ENCODE measurements at places on chromosomes 12 and 14.
A peak's percentile ranks its signal among the peaks of the same experiment; 100 is the strongest.

GRCh38 chr12:96219700-96220206 is 25.6 kb downstream of the ELK3 start:
- DNase-seq, result peak; percentile 62

- no peak for DNase-seq
Measured at GRCh38 chr12:27852742-27853141, 72.7 kb upstream of the MANSC4 start.

- no peak for DNase-seq
Measured at GRCh38 chr14:68362846-68363245, 430.0 kb downstream of the ZFP36L1 start.

GRCh38 chr12:53726946-53727309 is 324 bp downstream of the CALCOCO1 start:
- DNase-seq, result no peak

- DNase-seq, result no peak
Measured at GRCh38 chr12:94851396-94852028, 152.0 kb downstream of the NDUFA12 start.

GRCh38 chr12:33533527-33533926 is 93.9 kb upstream of the SYT10 start:
- DNase-seq, result no peak

DNA sequence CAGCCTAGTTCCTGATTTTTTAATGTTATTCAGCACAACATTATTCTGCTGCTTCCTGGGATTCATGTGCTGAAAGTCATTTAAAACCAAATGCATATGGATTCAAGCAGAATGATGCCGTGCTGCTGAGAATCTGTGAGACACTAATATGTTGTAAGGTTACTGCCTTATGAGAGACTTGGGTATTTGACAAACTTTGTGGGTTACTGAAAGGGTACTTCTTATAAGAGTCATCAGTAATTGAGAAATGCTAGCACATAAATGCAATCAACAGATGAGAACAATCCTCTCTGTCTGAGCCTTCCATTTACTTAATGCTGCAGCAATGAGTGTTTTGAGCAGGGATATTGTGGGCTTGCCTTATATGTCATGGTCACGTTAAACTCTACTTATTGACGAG is 175.7 kb downstream of the NPAS3 start:
- no peak for DNase-seq

GRCh38 chr14:68322940-68323620 is 469.8 kb downstream of the ZFP36L1 start:
- DNase-seq, result no peak

DNA sequence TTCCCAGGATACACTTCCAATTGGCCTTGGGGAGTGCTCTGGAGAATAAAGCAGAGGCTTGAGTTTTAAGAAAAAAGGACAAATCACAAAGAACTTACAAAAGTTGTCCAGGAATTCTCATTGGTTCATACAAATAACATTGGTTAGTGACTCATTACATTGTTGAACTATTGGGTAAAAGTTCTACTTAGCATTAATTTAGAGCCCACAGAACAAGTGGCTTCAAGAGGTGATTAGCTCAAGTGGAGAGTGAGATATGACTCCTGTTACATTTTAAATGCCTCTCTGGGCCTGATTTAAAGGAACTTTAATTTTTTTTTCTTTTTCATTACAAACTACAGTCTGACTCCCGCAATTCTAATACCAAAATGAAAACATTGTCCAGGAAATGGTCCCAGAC is 72.9 kb downstream of the ASCL4 start:
- no peak for DNase-seq

DNA sequence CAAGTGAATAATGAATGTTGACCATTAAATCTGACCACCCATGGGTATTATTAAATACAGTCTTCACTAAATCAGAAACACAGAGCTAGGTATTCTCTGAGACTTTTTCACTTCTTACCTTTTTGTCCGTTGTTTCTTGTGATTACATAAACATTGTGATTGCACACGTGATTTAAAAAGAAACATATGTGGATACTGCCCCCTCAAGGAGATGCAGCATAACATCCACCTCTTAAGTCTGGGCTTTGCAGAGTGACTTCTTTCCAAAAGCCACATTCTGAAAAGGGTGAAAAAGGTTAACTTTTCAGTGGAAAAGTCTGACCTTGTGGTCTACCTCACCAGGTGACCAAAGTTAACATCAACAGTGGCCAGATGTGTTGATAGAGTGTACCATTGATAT is 185.5 kb upstream of the FAR2 start:
- no peak for DNase-seq

DNA sequence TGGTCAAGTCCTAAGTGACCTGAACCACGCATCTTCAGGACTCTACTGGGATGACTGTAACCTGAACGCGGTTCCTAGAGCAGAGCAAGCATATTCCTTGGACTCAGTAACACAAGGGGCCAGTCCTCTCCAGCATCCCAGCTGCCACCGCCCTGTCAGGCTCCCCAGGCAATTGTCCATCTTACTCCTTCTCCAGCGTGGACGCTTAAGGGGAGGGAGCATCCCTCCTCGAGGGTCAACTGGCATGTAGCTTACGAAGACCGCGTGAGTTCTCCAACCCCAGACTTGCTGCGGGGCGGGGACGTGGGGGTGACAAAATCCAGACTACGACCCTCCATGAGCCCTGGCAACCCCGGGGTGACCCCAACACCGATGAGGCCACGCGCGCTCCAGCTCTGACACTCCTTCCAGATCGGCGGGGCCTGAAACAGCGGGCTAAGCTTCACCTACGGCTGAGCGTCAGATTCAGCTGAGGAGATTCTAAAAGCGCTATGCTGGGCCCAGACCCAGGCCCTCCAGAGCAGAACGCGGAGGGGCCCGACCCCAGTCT is 846 bp upstream of the MTHFD1 start:
- DNase-seq, result no peak

DNA sequence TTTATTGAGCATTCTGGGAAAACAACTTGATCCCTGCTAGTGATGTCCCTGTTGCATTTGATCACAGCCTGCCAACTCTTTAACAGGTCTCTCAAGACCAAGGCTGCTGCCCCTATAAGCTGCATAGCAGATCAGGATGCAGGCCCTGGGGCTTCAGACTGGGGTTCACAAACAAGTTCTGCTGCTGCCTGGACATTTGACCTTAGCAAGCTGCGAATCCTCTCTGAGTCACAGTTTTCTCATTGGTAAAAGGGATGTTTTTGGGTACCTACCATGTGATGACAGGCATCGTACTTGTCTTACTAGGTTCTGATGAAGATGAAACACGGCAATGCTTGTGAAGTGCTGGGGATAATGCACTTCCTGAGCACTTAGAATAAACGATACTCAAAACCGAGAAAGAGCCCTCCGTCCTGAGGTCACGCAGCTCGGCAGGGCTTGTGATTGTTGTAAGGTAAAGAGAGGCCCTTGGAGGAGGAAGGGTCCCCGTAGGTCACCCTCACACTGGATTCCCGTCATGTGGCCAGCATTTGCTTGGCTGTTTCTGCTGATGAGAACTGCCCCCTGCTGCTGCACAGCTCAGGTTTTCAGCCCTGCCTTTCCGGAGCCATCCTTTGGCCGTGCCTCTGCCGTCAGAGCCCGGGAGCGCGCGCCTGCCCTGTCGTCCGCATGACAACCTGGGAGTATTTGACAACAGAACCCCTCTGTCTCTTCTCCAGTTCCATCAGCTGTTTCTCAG is 39.1 kb downstream of the TSPAN9 start:
- no peak for DNase-seq

DNA sequence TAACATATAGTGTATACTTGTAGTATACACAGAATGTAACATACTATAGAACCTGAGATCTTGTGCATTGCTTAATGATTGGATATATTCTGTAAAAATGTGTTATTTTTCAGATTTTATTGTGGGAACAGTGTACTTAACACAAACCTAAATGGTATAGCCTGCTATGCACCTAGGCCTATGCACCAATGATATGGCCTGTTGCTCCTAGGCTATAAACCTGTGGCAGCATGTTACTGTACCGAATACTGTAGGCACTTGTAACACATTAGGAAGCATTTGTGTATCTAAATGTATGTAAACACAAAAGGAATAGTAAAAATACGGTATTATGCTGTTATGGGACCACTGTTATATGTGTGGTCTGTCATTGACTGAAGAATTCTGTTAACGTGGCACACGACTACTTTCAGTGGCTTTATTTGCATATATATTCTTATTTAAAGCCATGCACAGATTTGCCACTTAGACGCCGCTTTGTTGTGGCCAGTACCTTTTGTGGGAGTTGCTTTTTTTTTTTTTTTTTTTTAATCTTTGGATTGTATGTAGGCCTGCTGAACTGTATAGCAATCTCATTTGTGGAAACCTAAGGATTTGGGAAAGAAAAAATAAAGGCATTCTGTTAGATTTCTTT is 7.4 kb downstream of the PAPOLA start:
- DNase-seq, result no peak

GRCh38 chr14:76516884-76517283 is 140.9 kb downstream of the ESRRB start:
- no peak for DNase-seq

- DNase-seq, result no peak
Measured at GRCh38 chr12:49093792-49094159, 825 bp downstream of the DHH start.
